ENCODE measurements at places on chromosomes 4 and X.
A peak's percentile ranks its signal among the peaks of the same experiment; 100 is the strongest.

DNA sequence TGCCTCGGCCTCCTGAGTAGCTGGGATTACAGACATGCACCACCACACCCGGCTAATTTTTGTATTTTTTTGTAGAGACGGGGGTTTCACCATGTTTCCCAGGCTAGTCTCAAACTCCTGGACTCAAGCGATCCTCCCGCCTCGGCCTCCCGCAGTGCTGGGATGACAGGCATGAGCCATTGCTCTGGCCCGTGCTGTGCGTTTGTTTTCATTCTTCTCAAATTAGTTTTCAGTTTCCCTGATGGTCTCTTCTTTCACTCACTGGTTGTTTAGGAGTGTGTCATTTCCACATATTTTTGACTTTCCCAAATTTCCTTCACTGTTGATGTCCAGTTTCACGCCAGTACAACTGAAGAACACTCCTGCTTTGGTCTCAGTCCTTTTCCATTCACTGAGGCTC is 31.8 kb downstream of the SH3TC1 start:
- DNase-seq = no peak

DNA sequence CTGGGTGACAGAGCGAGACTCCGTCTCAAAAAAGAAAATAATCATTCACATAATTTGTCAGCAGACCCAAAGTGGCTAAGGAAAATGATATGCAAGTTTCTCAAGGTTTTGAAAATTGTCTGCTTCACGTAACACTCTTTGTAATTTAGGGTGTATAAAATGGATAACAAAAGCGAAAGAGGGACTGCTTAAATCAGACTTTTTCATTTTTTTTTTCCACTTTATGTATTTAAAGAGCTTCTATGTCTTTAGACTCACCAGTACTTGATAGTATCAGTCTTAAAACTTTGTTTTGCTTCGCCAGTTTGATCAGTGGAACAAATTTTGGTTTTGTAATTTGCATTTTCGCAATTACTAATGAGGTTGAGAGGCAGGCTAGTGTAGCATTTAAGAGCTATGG is 34.6 kb downstream of the USP9X start:
- DNase-seq = no peak

DNA sequence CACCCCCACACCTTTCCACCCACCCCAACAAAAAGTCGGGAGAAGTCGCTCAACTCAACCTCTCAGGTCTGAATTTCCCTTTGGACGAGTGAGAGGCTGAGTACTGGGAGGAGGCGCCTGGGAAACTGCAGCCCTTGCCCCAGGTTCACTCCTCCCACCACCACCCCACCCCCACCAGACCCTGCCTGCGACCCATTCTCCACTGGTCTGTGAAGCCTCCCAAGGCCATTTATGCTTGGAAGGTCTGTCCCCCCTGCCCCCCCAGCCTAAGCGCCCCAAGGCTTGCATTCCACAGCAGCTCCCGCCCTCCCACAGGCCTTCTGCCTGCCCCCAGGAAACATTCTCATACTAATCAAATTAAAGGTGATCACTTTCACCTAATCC is 27.2 kb downstream of the ELF4 start:
- no peak for DNase-seq

- DNase-seq = no peak
Observed at GRCh38 chrX:43446752-43447151, 209.3 kb upstream of the MAOA start.

- peak; percentile 17 for DNase-seq
Observed at GRCh38 chr4:180664766-180665368, 1578.3 kb upstream of the TENM3 start.

DNA sequence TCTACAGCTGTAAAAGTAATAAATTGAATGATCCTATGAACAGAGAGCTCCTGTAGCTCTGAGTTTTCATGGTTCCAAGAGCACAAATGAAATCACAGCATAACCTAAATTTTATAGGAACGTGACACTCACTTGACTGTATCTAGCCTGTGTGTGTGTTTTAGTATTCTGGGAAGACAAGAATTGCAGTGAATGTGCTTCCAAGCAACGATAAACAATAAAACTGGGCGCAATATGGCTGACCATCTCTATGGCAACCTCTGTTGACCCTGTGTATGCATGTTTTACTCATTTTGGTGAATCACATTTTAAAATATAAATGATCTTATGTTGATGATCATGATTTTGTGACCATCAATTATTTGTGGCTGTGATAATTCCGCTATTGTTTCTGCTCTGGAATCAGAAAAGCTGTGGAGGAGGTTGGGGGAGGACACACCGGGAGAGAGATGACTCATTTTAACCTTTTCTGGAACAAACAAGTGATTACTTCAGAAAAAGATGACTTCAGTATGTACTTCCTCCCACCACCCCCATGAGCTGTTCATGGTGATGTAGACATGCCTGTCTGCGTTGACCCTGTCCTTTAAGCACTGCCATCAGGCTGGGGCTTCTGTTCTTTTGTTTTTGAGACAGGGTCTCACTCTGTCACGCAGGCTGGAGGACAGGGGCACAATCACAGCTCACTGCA is 31.8 kb downstream of the USP11 start:
- no peak for DNase-seq

GRCh38 chrX:18490806-18491555 is 65.6 kb downstream of the CDKL5 start:
- DNase-seq = no peak

GRCh38 chrX:12950851-12951594 is 23.9 kb upstream of the TMSB4X start:
- DNase-seq = no peak
